GM12864 (cell line): ENCODE measurements at places on chromosomes 7 and 10.

DNA sequence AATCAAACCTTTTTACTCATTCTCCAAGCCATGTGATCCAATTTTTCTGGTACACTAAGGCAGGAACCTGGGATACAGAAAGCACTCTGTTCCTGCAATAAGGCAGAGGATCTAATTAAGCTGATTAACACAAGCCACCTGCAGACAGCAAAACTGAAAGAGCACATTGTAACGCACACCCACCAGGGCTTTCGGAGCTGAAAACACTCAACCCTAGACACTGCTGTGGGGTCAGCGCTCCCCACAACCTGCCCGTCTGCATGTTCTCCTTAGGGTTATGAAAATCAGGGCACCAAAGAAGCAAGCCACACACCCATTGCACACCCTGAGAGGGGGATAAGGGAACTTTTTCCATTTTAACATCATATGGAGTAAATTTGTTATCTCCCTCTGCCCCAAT lies 1022.2 kb upstream of the LRRTM3 start:
- no peak for DNase-seq

- DNase-seq = no peak
Observed at GRCh38 chr7:66415659-66416265, 210.6 kb downstream of the TPST1 start.

- DNase-seq = no peak
Observed at GRCh38 chr10:86657011-86657395, 2.7 kb downstream of the OPN4 start.

DNA sequence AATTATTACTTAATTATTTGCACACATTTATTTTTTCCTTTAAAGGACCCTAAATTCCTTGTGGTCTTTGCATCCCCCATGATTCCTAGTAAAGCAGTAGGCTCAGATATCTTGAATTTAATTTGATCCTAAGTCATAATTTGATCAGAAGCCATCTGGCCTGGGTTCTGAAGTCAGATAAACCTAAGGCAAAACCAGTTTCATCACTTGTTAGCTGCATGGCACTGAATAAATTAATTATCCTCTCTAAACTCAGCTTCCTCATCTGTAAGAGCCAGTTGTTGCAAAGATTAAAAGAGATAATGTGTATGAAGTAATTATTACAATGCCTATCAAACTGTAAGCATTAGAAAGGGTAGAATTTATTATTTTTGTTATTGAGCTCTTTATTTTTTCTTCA lies 293.1 kb downstream of the GRM8 start:
- DNase-seq = no peak

DNA sequence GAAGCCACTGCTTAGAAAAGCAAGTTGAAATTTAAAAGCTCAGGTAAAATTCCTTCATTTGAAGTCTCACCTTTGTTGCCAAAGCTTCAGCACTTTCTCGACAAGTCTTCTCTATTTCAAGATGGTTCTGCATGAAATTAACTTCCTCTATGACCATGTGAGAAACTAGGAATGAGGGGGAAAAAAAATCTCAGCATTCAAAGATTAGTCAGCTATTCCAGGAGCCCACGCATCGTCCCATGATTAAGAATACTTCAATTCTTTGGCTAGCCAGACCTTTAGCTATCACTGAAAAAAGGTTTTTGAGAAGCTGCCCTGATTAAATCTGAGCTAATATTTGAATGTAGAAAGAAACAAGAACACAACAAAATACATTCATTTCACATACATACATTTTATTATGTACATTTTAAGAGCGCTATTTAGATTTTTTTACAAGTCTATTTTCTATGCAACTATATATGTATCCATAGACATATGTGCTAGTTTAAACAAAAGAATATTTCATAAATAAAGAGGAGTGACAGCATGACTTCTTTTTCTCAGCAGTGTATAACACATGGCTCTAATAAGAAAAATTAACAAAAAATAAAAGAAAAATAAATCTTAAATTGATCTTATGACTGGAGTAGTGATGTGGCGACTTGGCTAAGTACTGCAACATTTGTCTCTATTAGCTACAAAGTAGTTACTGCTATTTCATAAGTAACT lies 44.8 kb downstream of the SHTN1 start:
- DNase-seq = no peak

DNA sequence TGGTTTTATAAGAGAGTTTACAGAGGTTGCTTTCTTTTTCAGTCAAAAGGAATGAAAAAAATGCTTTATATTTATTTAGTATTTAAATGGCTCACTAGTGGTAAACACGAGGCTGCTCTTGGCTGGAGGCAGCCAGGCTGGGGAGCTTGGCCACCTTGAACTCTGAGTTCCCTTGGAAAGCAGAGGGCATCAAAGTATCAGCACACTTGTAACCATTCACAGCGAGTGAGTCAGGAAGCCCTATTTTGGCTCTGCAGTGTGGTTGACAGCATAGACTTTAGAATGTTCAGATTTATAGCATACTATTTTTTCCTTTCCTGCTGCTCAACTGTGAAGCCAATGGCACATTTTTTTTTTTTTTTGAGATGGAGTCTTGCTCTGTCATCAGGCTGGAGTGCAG lies 51.6 kb downstream of the CYCS start:
- DNase-seq = no peak

GRCh38 chr10:79286318-79286951 lies 60.8 kb upstream of the PPIF start:
- DNase-seq = peak; percentile 90

DNA sequence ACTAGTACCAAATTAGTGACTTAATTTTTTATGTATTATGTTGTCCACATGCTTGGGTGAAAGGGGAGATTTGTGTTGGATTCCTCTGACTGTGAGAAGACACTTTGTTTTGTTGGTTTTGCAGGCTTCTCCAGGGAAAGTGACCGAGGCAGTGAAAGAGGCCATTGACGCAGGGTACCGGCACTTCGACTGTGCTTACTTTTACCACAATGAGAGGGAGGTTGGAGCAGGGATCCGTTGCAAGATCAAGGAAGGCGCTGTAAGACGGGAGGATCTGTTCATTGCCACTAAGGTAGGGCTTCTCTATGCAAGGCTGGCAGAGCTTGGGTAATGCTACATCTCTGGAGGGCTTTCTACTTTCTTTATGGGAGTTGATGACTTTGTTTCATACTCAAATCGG lies 4.5 kb downstream of the AKR1E2 start:
- no peak for DNase-seq

GRCh38 chr7:4079956-4080355 lies 602.1 kb upstream of the FOXK1 start:
- no peak for DNase-seq

GRCh38 chr10:12098966-12099365 lies 30.2 kb downstream of the DHTKD1 start:
- DNase-seq = no peak

- DNase-seq = no peak
Observed at GRCh38 chr10:98235846-98236245, 32.1 kb downstream of the LOXL4 start.

- DNase-seq = no peak
Observed at GRCh38 chr7:44045226-44046014, 918 bp downstream of the DBNL start.

DNA sequence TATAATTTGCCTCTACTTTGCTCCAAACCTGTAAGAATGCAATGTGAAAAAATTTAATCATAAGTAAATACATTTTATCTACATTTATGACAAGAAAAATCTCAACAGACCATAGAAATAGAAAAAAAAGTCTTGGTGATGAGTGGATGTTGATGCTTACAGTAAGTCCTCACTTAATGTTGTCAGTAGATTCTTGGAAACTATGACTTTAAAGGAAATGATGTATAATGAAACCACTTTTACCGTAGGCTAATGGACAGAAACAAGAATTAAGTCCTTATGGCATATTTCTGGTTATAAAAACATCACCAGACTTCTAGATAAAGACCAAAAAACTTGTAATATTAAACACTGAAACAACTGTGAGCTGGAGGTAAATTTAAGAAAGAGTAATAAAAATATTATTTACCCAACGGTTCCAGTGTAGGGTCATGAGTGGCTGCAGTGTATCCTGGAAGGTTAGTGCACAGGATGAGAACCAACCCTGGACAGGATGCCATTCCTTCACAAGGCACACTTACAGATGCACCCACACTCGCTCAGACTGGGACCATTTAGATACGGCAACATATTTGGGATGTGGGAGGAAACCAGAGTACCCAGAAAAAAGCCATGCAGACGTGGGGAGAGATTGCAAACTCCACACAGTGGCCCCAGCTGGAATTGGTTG lies 76.3 kb downstream of the GLCCI1 start:
- no peak for DNase-seq

DNA sequence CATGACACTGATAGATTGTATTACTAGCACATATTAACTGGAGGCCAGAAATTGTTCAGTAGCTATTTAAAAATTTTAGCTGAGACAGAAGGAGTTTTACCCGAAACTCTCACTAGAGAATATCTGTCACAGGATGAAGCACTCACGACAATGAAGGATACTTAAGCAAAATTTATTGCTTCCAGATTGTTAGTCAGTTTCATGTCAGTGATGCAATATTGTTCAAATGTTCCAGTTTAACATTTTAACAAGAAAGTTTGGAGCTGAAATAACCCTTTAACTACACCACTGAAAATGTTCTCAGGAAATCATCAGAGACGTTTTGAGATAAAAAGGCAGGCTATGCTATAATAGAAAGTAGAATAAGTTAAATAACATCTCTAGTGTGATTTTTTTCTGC lies 15.0 kb upstream of the CADPS2 start:
- DNase-seq = no peak

GRCh38 chr7:12488341-12488740 lies 82.2 kb upstream of the SCIN start:
- DNase-seq = no peak

- no peak for DNase-seq
Observed at GRCh38 chr10:59405235-59405634, 42.9 kb upstream of the FAM13C start.

DNA sequence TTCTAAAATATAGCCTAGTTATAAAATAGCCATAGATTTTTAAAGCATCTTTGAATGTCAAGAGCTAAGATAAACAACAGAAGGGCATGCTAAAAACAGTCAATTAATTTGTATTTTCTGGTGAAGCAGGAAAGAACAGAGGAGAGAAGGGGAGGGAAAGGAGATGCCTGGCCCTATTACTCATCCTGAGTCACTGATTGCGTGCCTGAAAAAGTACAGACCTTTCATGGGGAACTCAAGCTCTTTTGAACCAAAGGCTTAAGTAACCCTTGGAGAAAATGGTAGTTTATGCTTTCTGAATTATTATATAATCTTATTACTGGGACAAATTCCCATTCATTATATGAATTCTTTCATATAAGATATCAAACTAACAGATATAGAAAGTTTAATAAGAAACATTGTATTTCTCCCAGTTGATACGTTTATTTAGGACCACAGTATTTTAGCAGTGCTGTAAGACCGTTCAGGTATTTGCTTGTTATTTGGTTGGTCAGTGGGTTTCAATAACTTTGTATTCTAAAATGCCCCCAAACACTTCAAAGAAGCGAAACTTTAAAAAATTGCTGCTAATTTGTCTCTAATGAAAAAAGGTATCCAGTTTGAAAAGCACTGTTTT lies 151.3 kb downstream of the HGF start:
- DNase-seq = no peak

GRCh38 chr7:56218510-56218909 lies 102.3 kb upstream of the NUPR2 start:
- no peak for DNase-seq

GRCh38 chr10:2703953-2704352 lies 363.4 kb upstream of the PFKP start:
- no peak for DNase-seq

DNA sequence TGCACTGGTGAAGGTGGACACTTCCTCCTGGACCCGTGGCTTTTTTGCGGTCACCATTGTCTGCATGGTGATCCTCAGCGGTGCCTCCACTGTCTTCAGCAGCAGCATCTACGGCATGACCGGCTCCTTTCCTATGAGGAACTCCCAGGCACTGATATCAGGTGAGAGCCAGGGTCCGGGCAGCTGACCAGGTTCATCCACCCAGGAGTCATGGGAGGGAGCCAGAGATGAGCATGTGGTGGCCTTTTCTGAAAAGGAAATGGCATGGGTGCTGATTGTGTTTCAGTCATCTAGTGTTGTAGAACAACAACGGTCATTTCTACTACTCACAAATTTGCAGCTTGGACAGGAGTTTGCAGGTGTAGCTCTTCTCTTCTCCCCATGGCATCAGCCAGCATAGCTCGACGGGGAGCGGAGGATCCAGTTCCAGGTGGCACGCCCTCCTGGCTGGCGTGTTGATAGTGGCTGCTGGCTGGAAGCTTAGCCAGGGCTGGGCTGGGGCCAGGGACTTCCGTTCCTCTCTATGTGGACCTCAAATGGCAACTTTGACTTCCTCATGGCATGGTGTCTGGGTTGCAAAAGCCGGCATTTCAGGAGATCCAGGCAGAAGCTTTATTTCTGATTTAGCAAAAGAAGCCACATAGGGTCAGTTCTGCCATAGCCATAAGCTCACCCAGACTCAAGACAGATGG lies 32.7 kb downstream of the SLC29A3 start:
- DNase-seq = no peak

DNA sequence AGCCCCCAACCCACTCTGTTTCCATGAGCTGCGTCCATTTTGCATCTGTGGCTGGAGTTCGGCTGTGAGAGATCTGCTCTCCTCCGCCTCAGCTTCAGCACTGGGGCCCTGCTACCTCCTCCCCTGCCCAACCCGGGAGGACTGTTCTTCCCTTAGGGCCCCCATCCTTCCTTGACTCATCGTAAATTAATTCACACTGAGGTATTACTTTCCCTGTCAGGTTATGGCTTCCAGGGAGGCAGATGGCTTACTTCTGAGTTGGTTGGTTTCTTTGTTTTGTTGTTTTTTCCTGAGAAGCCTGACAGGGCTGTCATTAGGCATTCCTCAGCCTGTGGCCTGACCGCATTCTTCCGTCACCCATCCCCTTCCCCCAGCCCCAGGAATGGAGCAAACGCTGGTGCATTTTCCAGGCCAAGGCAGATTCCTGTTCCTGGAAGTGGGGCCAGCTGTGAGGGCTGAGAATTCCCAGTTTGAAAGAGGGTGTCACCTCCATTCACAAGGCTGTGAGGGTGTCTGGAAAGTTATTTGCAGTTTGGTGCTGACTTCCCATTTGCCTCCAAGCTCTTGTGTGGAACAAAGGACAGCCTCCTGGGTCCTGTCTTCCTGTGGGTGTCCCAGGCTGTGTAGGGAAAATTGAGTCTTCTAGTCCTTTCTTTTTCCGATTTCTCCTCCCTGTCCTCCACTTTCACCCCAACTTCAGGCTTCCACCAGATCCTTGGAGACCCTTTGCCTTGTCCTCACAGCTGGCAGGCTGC lies 11.7 kb downstream of the CPA5 start:
- no peak for DNase-seq

DNA sequence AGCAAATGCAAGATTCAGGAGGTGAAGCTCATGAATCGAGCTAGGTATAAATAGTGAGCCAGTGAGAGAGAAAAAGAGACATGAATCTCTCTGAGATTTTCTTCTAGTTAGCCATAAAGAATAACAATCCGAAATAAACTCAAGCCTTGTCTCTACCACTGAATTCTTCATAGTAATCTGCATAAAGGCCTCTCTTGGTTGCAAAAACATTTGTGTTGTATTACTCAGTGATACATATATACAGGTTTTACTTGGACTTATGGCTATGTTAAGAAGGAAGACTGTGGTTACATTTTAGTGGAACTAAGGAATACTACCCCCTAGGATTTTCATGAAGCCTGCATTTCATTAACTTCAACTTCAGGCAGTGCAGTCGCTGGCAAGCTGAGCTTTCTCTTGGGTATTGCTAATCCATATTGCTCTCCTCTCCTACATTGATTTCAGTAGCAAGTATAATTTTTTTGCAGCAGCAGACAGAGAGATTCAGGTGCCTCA lies 72.7 kb upstream of the TRIL start:
- no peak for DNase-seq

GRCh38 chr7:100693312-100694097 lies 545 bp downstream of the GIGYF1 start:
- no peak for DNase-seq

- no peak for DNase-seq
Observed at GRCh38 chr10:24318517-24318916, 109.6 kb downstream of the KIAA1217 start.
